ENCODE measurements at places on chromosomes 12 and 14.
A peak's percentile ranks its signal among the peaks of the same experiment; 100 is the strongest.

DNA sequence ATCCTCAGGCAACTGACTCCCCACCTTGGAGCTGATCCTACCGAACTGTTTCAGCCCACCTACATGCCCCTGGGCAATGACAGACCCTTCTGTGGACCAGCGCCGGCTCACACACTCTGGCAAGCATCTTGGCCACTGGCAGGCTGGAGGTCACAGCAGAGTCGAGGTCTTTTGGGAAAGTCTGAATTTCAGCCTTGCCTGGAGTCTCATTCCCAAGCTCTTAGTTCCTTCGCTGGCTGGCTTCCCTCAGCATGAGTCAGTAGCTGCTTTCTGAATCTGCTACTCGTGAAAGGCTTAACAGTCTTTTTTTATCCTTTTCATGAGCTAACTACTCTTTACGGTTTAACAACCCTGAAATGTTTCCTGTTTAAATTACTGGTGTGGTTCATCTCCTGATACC lies 44.5 kb downstream of the ASCL4 start:
- no peak for DNase-seq

DNA sequence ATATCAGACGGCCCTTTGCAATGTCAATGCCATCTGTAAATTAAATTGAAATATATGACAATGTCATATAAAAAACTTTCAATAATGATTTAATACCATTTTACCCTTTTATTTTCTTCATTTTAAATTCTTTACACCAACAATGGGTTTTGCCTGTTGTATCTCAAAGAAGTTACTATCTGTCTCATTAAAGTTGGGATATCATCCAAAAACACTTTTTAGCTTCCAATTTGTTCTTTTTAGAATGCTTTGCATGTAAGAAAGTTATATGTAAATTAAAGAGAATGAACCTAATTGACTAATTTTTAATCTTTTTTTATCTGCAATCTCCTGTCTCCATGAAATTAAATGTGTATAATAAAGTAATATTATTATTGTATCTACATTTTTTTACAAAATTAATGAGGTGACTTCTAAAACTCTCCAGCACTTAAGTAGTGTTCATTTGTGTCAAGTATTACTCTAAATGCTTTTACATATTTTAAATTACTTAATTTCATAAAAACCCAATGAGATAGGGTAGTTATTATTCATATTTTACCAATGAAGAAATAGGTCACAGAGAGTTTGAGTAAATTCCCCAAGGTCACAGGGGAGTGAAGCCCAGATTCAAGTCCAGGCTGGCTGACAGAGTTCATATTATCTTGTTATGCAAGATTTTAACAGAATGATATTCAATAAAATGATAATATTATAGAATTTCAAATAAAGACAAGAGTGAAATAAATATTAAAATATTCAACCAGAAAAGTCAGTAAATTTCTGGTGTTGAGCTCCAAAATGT lies 673.0 kb upstream of the FLRT2 start:
- DNase-seq, result no peak

DNA sequence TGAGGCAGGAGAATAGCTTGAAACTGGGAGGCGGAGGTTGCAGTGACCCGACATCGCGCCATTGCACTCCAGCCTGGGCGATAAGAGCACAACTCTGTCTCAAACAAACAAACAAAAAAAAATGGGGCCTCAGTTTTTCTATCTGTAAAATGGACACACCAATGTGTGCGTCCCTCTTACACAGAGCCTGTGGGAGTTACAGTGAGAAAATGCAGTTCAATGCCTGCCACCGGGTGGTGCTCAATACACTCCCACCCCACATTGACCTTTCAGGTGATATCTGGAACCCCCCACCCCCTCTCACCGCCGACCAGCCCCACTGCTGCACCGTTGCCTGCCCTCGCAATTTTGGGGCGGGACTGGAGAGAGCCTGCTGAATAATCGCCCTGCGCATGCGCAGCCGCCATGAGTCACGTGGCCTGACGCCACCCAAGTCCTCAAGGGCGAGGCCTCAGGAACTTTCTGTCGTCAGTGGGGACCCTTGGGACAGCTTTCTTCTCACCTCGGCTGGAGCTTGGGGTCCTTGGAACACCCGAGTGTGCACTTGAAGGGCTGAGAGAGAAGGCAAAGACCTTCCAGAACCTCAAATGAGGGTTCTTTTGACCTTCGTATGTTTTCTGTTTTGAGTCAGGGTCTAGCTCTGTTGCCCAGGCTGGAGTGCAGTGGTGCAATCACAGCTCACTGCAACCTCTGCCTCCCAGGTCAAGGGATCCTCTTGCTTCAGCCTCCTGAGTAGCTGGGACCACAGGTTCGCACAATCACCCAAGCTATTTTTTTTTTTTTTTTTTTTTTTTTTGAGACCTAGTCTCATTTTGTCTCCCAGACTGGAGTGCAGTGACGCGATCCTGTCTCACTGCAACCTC lies 14.6 kb upstream of the CABP1 start:
- no peak for DNase-seq

GRCh38 chr14:93133464-93133863 lies 17.7 kb upstream of the ITPK1 start:
- DNase-seq, result peak; percentile 78

DNA sequence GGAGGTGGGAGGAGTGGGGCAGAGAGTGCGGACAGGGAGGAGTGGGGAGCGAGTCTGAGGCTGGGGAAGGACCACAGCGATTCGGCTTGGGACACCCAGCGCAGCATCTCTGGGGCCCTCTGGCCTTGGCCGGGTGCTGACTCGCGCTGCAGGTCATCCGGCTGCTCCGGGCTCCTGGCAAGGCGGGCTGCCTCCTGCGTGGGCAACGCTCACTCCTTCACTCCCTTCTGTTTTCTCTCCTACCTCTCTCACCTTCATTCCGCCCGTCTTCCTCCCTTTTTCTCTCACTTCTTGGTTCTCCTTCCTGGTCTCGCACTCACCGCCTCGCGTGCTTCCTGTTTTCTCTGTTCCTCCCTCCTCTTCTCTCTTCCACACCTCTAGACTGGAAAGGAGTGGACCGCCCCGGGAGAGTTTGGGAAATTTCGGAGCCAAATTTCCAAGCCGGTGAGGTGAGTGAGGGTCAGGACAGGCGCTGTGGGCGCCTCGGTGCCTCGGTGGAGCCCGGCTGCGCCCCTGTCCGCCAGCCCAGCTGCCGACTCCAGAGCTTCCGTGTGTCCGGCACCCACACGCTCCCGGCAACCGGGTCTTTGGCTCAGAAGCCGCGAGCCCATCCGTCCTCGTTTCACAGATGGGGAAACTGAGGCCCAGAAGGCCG lies 86.7 kb downstream of the B4GALNT3 start:
- DNase-seq, result no peak

DNA sequence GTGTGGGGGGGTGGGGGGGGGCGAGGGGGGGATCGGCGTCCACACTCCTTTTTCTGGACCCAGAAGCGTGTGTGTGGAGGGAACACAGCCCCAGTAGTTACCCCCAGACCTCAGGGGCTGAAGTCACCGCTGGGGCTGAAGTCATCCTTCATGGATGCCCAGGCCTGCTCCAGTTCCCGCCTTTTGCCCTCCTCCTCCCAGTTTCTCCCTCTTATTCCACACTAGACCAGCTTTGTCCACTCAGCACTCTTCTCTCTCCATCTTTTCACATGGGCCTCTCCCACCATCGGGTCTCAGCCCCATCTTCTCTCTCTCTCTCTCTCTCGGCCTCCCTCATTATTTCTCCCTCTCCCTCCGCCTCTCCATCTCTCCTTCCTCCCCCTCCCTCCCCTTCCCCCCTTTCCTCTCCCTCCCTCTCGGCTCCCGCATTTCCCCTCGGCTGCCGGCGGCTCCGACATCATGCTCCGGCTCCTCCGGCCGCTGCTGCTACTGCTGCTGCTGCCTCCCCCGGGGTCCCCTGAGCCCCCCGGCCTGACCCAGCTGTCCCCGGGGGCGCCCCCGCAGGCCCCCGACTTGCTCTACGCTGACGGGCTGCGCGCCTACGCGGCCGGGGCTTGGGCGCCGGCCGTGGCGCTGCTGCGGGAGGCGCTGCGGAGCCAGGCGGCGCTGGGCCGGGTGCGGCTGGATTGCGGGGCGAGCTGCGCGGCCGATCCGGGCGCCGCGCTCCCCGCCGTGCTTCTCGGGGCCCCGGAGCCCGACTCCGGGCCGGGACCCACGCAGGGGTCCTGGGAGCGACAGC lies at the start of gene P3H3:
Gene P3H3 (plus strand): TSS at position 426 of the 799 bp plus-strand sequence. CDS start 34 bp downstream, at position 460.
- DNase-seq, result no peak

GRCh38 chr14:38721822-38722431 lies 381.1 kb downstream of the SEC23A start:
- peak; percentile 22 for DNase-seq

DNA sequence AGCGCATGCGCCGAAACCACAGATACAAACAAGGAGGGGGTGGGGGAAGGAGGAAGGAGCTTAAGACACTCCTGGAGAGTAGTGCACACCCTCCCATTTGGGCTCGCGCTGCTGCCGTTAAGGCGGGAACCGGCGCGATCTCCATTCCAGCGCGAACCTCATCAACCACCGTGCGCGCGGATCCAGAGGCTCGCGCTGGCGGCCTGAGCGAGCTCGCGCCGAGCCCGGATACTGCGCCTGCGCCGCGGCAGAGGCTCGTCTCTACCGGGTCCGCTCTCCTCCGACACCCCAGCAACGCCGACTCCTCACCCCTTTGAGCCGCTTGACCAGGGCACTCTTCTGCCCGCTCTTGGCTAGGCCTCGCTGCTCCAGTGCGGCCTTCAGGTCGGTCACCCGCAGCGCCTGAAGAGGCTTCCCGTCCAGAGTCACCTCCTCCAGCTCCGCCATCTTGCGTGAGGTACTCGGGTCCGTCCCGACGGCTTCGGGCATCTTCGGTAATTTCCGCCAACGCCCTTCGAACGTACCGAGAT lies at the start of gene ACIN1:
Gene ACIN1 (minus strand): TSS at position 471 of the 530 bp plus-strand sequence. CDS start 24 bp downstream, at position 447.
- DNase-seq, result no peak

DNA sequence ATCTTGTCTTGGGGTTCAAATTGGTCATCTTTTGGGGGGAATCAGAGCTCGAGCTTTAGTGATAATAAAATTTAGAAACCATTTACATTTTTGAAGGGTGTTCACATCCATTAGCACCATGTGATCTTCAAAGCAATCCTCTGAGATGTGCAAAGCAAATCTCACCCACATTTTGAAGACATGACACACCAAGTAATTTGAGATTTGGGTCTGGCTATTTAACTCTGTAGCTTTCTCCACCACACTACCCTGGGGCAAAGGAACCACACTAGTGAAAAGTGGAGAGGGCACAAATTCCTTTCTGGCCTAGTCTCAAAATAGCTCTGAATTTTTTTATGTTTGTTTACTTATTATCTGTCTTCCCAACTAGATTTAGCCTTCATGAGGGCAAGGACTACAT lies 46.6 kb upstream of the TMEM233 start:
- DNase-seq, result no peak

- no peak for DNase-seq
Observed at GRCh38 chr12:27899151-27899661, 73.3 kb downstream of the PTHLH start.

GRCh38 chr12:2291182-2291832 lies 238.5 kb downstream of the CACNA1C start:
- DNase-seq, result no peak

DNA sequence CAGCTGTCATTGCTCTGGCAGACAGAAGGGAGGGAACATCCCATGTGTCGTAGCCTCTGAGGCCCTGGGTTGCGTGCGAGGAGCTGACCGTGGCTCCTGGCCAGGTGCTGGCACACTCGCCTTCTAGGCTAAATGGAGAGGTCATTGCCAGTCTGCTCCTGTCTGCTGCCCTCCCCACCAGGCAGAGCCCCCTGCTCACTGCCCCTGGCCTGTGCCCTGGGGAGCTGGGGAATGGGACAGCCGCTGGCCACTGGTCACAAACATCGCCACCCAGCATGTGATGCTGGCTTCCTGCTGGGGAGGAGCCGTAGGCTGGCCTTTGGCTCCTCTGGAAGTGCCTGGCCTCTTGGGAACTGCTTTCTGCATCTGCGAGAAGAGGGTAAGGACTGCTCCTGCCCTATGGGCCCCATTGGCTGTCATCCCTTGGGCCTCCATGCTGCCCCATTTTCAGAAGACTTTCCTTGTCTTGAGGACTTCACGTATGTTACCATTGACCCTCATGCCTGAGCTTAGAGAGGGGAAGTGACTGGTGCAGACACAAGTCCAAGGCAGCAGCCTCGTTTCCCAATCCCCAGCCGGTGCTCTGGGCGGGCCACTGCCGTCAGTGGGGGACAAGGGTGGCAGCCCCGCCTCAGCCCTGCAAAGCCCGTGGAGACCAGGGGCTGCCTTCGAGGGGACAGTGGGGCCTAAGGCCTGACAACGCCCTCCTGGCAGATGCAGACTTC lies 2.0 kb upstream of the TNFAIP2 start:
- no peak for DNase-seq

GRCh38 chr14:51236314-51236713 lies 3.7 kb upstream of the TMX1 start:
- DNase-seq, result no peak

GRCh38 chr14:74962493-74962892 lies 7.1 kb upstream of the PGF start:
- no peak for DNase-seq

DNA sequence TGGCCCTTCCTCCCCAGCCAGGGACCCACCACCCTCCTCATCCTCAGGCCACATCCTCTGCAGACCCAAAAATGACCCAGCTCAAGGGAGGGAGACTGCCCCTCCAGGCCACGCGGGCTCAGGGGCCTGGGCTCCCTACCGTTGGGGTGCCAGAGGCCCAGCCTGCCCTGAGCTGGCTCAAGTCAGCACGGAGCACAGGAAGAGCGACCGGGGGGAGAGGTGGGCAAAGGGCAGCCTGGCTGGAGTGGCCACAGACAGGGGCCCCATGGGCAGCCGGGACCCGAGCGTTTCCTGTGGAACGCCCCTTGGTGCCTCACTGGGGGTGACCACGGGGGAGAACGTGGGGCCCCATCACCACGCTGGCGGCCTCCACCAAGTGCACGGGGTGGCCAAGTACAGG lies 10.7 kb downstream of the JAG2 start:
- no peak for DNase-seq

GRCh38 chr14:68592948-68593556 lies 199.8 kb downstream of the ZFP36L1 start:
- DNase-seq, result no peak

- no peak for DNase-seq
Observed at GRCh38 chr14:77004711-77005460, 23.6 kb downstream of the IRF2BPL start.

DNA sequence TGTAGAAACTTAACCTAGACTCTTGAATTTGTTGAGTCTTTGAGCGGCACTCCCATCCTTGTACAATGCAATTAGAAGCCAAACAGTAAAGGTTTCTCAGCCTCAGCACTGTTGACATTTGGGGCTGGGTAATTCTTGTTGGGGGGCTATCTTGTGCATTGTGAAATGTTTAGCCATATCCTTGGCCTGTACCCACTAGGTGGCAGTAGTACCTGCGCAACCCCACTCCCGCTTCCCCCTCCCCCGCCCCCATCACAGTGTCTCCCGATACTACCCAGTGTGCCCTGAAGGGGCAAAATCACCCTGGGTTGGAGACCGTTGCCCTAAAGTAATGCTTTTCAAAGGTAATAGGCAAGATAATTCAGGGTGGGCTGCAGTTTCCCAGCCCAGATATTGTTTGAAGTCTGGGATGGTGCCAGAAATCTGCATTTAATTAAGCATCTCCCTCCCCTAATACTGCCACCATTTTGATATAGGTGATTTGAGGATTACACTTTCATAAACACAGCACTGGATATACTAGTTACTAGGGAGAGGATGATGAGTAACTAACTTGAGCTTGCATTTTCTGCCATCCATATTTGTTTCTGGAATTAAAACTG lies 1.8 kb downstream of the COX6A1 start:
- no peak for DNase-seq

- DNase-seq, result no peak
Observed at GRCh38 chr12:93287149-93287548, 90.6 kb upstream of the NUDT4 start.
